ENCODE measurements at places on chromosomes 7 and 10.
A peak's percentile ranks its signal among the peaks of the same experiment; 100 is the strongest.

DNA sequence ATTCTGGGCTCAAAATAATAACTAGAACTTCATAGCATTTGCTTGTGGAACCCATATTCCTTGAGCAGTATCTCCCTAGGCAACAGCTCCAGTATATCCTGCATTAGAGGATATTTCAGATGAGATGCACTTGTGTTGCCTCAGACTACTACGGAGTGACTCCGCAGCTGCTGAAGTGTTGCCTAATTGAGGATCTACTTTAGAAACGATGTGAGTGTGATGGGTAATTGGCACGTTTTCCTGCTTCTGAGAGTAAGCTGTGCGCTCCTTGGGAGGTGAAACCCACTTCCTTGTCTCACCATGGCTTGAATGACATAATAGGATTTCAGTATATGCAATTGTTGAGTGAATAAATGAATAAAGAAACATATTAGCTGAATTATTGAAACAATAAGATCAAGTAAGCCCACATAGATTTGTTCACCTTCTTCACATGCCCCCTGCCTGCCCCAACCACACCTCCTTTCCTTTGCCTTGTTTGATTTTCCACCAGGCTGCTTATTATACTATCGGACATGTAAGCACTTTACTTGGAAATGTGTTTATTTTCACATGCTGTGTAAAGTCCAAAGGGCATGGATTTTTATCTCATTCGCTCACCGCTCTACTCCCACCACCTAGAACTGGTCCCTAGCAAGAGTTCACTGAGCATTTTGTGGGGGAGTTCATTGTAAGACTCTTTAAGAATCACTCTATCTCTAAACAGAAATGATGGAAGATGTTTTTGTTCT is 303.8 kb downstream of the KCNMA1 start:
- H3K4me1 ChIP-seq: no peaks in the 10 kb centered on the region
- H3K27me3 ChIP-seq: no peaks in the 10 kb centered on the region
- DNase-seq: no peak
- no peak overlapping the region for H3K4me3 ChIP-seq
- no peaks in the 10 kb centered on the region for H3K36me3 ChIP-seq

GRCh38 chr10:118585794-118586193 is 9.7 kb downstream of the PRLHR start:
- no peaks in the 10 kb centered on the region for H3K36me3 ChIP-seq
- peaks cover 9% of the 10 kb centered on the region for H3K4me1 ChIP-seq
- H3K4me3 ChIP-seq: no peak overlapping the region
- no peak for DNase-seq

- no peak for DNase-seq
- H3K36me3 ChIP-seq: peaks cover 8% of the 10 kb centered on the region
- no peak overlapping the region for H3K4me3 ChIP-seq
- H3K27ac ChIP-seq: no peak overlapping the region
- peaks cover 9% of the 10 kb centered on the region for H3K4me1 ChIP-seq
These were observed 4.2 kb downstream of the PHTF2 start for GRCh38 chr7:77802557-77803405.

- no peaks in the 10 kb centered on the region for H3K27me3 ChIP-seq
- DNase-seq: no peak
- no peaks in the 10 kb centered on the region for H3K4me1 ChIP-seq
- no peak overlapping the region for H3K27ac ChIP-seq
- no peaks in the 10 kb centered on the region for H3K36me3 ChIP-seq
These were observed 28.5 kb downstream of the TSPAN12 start for GRCh38 chr7:120829487-120829886.

- H3K27me3 ChIP-seq: no peaks in the 10 kb centered on the region
- H3K27ac ChIP-seq: no peak overlapping the region
- no peak overlapping the region for H3K4me3 ChIP-seq
- no peak for DNase-seq
- H3K36me3 ChIP-seq: no peaks in the 10 kb centered on the region
These were observed 399.7 kb upstream of the ETV1 start for GRCh38 chr7:14389181-14389591.

GRCh38 chr7:29343399-29343798 is 148.8 kb downstream of the CHN2 start:
- H3K27ac ChIP-seq: no peak overlapping the region
- H3K27me3 ChIP-seq: peaks cover 1% of the 10 kb centered on the region
- H3K4me1 ChIP-seq: peaks cover 11% of the 10 kb centered on the region
- no peaks in the 10 kb centered on the region for H3K36me3 ChIP-seq
- H3K4me3 ChIP-seq: no peak overlapping the region
- no peak for DNase-seq

GRCh38 chr10:105843786-105844185 is 1202.7 kb downstream of the SORCS3 start:
- H3K27me3 ChIP-seq: no peaks in the 10 kb centered on the region
- no peaks in the 10 kb centered on the region for H3K4me1 ChIP-seq
- H3K36me3 ChIP-seq: no peaks in the 10 kb centered on the region
- H3K4me3 ChIP-seq: no peak overlapping the region

DNA sequence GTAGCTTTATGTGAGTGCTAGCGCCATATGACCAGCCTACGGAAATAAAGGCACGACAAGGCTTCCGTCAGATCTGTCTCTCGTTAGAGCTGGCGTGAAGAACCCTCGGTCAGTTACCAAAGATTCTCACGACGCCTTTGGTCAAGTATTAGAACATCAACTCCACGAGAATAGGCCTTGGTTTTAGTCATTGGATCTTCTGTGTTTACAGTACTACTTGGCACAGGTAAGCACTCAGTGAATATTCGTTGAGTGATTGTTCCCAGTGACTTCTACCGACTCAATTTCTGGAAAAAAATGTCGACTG is 316 bp downstream of the RBM48 start:
- H3K27ac ChIP-seq: peak overlapping the region; percentile 87
- no peak for DNase-seq
- peaks cover 13% of the 10 kb centered on the region for H3K4me1 ChIP-seq
- H3K27me3 ChIP-seq: no peaks in the 10 kb centered on the region
- peaks cover 43% of the 10 kb centered on the region for H3K36me3 ChIP-seq

- no peaks in the 10 kb centered on the region for H3K36me3 ChIP-seq
- DNase-seq: no peak
- H3K4me3 ChIP-seq: no peak overlapping the region
- no peaks in the 10 kb centered on the region for H3K4me1 ChIP-seq
- H3K27ac ChIP-seq: no peak overlapping the region
These were observed 61.8 kb downstream of the LRRC17 start for GRCh38 chr7:102974366-102975236.

DNA sequence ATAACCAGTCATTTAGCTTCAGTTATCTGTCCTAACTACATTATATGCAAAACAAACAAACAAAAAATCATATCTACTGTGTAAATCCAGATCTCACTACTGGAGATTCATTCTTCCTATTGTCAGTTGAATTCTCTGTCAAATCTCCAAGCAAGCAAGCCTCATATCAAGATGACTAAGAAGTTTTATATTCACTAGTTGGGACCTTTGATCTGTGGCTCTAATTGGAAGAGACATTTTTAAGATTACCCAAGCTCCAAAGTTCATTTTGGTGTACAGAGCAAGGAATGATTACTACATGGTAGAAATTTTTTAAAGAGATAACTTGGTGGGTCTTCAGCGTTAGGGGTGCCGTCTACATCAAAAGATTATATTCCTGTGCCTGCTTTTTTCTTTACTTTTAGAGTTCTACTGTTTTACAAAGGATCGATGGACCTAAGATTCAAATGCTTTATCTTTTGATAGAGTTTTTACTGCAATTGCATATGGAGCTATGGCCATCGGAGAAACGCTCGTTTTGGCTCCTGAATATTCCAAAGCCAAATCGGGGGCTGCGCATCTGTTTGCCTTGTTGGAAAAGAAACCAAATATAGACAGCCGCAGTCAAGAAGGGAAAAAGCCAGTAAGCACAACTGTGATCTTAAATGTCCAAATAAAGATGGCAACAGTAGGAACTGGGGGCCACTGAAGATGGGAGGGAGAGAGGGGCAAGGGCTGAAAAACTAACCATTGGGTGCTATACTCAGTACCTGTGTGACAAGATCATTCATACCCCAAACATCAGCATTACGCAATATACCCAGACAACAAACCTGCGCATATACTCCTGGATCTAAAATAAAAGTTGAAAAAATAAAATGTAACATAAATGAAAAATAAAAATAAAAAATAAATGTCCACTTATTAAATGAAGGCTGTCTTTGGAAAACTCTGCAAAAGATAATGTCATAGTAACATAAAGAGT is 47.9 kb downstream of the SP8 start:
- H3K27ac ChIP-seq: no peak overlapping the region
- DNase-seq: no peak
- no peaks in the 10 kb centered on the region for H3K27me3 ChIP-seq

DNA sequence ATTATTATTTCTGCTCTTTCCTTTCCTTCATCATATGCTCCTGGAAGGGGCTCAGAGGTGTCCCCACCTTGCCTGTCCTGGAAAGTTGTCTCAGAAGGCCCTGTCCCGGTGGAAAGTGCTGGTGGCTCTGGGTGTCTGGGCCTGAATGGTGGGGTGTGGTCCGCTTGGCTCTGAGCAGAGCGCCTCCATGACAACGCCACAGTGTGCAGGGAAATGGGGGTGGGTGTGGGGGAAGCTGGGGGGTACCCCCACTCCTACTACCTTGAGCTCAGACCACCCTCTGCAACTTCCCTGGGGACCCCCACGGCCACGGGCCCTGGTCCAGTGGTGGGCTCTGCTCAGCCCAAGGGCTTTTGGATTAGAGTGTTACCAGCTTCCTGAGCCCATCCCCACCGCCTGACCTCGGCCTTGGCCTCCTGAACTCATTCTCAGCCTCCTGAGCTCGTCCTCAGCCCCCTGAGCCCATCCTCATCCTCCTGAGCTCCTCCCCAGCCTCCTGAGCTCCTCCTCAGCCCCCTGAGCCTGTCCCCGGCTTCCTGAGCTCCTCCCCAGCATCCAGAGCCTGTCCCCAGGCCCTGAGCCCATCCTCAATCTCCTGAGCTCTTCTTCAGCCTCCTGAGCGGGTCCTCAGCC is 106.4 kb upstream of the FAM20C start:
- H3K27ac ChIP-seq: no peak overlapping the region
- no peaks in the 10 kb centered on the region for H3K36me3 ChIP-seq
- H3K27me3 ChIP-seq: no peaks in the 10 kb centered on the region
- no peak overlapping the region for H3K4me3 ChIP-seq

- no peak overlapping the region for H3K27ac ChIP-seq
- no peaks in the 10 kb centered on the region for H3K27me3 ChIP-seq
These were observed 214.0 kb upstream of the KLF14 start for GRCh38 chr7:130947792-130948580.

DNA sequence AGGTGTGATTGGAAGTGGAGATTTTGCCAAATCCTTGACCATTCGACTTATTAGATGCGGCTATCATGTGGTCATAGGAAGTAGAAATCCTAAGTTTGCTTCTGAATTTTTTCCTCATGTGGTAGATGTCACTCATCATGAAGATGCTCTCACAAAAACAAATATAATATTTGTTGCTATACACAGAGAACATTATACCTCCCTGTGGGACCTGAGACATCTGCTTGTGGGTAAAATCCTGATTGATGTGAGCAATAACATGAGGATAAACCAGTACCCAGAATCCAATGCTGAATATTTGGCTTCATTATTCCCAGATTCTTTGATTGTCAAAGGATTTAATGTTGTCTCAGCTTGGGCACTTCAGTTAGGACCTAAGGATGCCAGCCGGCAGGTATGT is 13.6 kb downstream of the STEAP2 start:
- DNase-seq: no peak
- H3K4me1 ChIP-seq: no peaks in the 10 kb centered on the region
- H3K27ac ChIP-seq: no peak overlapping the region
- no peak overlapping the region for H3K4me3 ChIP-seq
- H3K36me3 ChIP-seq: no peaks in the 10 kb centered on the region

DNA sequence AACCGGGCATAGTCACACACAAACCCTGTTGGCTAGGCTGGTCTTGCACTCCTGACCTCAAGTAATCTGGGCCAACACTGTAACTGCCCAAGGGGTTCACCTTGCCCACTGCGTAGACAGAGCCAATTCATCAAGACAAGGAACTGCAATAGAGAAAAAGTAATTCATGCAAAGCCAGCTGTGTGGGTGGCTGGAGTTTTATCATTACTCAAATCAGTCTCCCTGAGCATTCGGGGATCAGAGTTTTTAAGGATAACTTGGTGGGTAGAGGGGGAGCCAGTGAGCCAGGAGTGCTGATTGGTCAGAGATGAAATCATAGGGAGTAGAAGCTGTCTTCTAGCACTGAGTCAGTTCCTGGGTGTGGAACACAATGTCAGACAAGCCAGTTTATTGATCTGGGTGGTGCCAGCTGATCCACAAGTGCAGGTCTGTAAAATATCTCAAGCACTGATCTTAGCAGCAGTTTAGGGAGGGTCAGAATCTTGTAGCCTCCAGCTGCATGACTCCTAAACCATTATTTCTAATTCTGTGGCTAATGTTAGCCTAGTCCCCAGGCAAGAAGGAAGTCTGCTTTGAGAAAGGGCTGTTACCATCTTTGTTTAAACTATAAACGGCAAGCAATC is 15.6 kb upstream of the FXYD4 start:
- DNase-seq: no peak
- no peak overlapping the region for H3K27ac ChIP-seq
- H3K4me1 ChIP-seq: no peaks in the 10 kb centered on the region
- 0 out of 2 replicates have a peak, but pooled peaks cover under 1% of the 10 kb centered on the region for H3K27me3 ChIP-seq
- H3K4me3 ChIP-seq: no peak overlapping the region

DNA sequence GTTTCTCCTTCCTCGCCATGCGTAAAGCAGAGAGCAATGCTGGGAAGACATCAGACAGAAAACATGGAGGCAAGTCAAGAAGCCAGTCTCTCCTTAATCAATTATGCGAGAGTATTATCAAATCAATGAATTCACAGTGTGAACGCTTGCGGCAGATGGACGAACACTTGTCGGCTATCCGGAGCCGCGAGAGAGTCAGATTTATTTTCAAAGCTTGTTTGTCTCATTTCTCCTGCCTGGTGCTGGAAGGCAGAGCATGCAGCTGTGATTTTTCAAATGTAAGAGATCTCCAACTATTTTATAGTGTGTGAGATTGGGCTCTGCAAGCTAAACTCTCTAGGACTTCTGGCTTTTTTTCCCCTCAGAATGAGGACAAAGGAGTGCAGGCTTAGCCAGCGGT is 252.3 kb downstream of the SNX10 start:
- H3K27ac ChIP-seq: no peak overlapping the region
- no peaks in the 10 kb centered on the region for H3K36me3 ChIP-seq
- no peaks in the 10 kb centered on the region for H3K27me3 ChIP-seq
- H3K4me1 ChIP-seq: no peaks in the 10 kb centered on the region
- no peak for DNase-seq

- H3K27me3 ChIP-seq: peaks cover 26% of the 10 kb centered on the region
- H3K36me3 ChIP-seq: no peaks in the 10 kb centered on the region
- no peak overlapping the region for H3K27ac ChIP-seq
- DNase-seq: no peak
- no peaks in the 10 kb centered on the region for H3K4me1 ChIP-seq
These were observed 216.8 kb downstream of the SNX10 start for GRCh38 chr7:26508481-26508880.

GRCh38 chr7:7707246-7707645 is 11.2 kb downstream of the RPA3 start:
- no peak overlapping the region for H3K4me3 ChIP-seq
- H3K4me1 ChIP-seq: peaks cover 9% of the 10 kb centered on the region
- no peaks in the 10 kb centered on the region for H3K27me3 ChIP-seq
- no peak overlapping the region for H3K27ac ChIP-seq

DNA sequence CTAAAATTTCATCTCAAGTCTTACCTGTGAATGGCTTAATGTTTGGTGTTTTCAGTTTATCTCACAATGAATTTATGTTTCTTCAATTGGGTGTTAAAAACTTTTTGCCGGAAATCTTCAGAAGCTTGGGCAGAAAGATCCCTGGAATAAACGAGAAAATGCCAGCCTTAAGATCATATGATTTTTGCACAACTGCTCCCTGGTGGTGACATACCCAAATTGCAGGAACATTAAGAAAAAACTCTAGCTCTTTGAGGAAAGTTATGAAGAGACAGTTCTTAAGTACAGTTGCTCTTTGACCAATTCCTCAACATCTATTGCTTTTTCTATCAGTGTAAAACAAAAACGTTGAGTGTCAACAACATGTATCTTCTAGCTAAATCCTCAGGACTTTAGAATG is 48.2 kb upstream of the CREB5 start:
- no peaks in the 10 kb centered on the region for H3K27me3 ChIP-seq
- H3K27ac ChIP-seq: no peak overlapping the region
- no peaks in the 10 kb centered on the region for H3K4me1 ChIP-seq
- no peak for DNase-seq
